ENCODE measurements at places on chromosomes 5 and 9.
A peak's percentile ranks its signal among the peaks of the same experiment; 100 is the strongest.

- DNase-seq: no peak
These were observed 12.5 kb downstream of the ST8SIA4 start for GRCh38 chr5:100890461-100891008.

- DNase-seq: no peak
These were observed 56.3 kb downstream of the GPR21 start for GRCh38 chr9:123089790-123090189.

GRCh38 chr9:14258156-14258555 lies 55.8 kb downstream of the NFIB start:
- DNase-seq: no peak

- no peak for DNase-seq
These were observed 51.5 kb upstream of the NR3C1 start for GRCh38 chr5:143454936-143455516.

- no peak for DNase-seq
These were observed 36.9 kb upstream of the ACO1 start for GRCh38 chr9:32347571-32347970.

GRCh38 chr9:33659921-33660320 lies 135.4 kb upstream of the PRSS3 start:
- DNase-seq: no peak

DNA sequence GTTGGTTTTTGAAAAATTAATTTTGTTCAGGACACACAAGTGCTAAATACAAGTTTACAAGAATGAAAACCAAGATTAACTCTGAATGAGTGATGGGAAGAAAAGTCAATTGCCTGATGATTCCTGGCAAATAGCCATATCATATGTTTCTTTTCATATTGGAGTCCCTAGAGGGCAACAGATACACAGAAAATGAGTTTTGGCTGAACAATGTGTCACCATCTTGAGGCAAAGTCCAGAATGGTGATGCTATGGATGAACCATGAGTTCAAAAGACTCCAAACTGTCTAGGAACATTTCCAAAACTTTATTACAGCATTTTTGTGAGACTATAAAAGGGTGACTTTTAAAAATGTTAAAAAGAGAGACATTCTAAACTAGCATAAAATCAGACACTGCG lies 382.9 kb downstream of the TMEM161B start:
- DNase-seq: no peak

GRCh38 chr5:68191083-68191791 lies 24.3 kb upstream of the PIK3R1 start:
- no peak for DNase-seq

DNA sequence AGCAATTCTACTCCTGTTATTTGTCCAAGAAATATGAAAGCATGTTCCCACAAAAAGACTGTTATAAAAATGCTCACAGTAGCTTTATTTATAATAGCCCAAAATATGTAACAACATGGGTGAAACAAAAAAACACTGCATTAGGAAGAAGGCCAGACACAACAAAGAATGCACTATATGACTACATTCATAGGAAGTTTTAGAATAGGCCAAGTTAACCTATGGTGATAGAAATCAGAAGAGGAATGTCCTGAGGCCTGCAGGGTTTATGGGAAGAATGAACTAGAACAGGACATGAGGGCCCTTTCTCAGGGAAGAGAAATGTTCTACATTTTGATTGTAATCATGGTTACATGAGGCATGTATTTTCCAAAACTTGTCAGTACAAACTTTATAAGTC lies 24.7 kb upstream of the TAS2R1 start:
- DNase-seq: no peak

- DNase-seq: no peak
These were observed 254.0 kb downstream of the DMAC1 start for GRCh38 chr9:7545371-7546165.

- no peak for DNase-seq
These were observed 6.9 kb downstream of the SLC31A1 start for GRCh38 chr9:113228130-113228665.

GRCh38 chr9:97975376-97975775 lies 7.8 kb upstream of the ANP32B start:
- no peak for DNase-seq

GRCh38 chr9:130288926-130289690 lies 23.5 kb downstream of the HMCN2 start:
- no peak for DNase-seq

DNA sequence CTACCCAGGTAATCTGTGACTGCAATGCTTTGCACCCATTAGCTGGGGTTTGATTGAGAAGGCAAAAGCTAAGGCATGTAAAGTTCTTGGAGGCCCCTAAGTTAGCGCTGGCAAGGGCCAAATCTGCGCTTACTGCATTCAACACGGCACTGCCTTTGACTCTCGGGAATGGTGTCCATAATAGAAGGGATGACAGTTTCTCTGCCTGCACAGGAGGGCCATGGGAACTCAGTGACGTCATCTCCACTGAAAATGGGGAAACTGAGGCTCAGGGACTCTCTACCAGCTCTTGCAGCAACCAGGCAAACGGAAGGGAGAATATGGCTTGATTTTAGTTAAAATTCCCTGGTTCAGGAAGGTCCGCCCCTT lies 487 bp downstream of the SPATA24 start:
- DNase-seq: no peak

DNA sequence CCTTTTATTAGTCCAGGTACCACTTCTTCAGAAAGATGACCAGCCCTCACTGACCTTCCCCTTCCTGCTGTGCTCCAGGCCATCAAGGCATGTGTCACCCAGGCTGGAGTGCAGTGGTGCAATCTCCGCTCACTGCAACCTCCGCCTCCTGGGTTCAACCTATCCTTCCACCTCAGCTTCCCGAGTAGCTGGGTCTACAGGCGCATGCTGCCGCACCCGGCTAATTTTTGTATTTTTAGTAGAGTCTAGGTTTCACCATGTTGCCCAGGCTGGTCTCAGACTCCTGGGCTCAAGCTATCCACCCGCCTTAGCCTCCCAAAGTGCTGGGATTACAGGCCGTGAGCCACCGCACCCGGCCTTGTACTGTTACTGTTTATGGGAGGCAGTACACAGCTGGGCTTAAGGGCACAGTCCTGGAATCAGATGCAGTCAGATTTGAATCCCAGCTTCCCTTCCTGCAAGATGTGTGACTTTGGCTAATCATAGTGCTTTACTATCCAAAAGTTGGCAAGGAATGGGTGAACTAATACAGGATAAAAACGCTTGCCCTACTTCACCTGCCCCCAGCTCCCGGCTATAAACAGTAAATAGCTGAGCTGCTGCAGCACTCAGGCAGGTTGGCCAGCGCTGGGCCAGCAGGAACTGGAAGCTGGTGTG lies 483 bp upstream of the EIF4EBP3 start:
- DNase-seq: no peak

GRCh38 chr5:55303238-55303690 lies 4.2 kb downstream of the DHX29 start:
- peak; percentile 27 for DNase-seq

DNA sequence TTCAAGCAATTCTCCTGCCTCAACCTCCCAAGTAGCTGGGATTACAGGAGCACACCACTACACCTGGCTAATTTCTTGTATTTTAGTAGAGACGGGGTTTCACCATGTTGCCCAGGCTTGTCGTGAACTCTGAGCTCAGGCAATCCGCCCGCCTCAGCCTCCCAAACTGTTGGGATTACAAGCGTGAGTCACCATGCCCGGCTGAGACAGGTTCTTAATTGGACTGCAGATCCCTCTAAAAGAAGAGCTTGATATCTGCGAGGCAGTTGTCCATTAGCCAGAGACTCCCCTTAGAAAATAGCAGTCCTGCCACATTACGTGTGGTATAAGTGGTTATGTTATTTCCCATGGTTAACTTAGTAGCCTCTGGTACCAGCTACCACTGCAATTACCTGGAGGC lies 46.6 kb upstream of the NPR3 start:
- DNase-seq: no peak

DNA sequence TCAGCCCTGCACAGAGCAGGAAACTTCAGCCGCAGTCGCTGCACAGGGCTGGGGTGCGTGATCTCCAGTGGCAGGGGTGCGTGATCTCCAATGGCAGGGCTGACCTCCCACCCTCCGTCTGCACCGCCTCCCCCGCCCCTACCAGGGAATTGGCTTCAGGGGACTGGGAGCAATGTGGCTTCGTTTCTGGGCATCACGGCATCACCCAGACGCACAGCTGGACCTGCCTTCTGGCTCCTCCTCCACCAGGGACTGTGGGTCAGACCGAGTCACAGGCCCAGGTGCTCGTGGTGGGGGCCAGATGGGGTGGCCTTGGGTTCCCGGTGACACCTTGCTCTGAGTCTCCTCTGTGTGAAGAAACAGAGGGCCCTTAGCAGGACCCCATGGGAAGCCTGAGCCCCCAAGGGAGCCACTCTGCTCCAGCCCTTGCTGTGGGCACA lies 51.1 kb downstream of the AHRR start:
- DNase-seq: no peak

GRCh38 chr9:82651474-82651873 lies 411.5 kb downstream of the RASEF start:
- DNase-seq: no peak

- DNase-seq: no peak
These were observed 308.2 kb downstream of the ARL15 start for GRCh38 chr5:54001976-54002775.

DNA sequence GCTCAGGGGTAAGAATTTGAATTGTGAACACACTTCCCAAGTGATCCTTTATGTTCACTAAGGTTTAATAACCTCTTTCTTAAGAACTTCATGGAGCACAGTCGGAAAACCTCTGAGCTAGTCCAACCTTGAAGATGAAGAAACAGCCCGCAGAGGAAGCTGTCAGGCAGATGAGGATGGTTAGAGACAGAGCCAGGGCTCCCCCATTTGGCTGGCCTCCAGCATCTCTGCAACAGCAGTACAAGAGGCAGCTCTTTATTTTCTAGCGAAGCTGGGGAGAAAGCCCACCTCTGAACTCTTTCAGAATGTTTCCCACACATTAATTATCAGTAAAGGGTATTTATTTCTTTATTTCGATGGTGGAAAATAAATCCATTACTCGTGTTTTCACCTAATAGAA lies 350.8 kb downstream of the DMRT2 start:
- DNase-seq: no peak

DNA sequence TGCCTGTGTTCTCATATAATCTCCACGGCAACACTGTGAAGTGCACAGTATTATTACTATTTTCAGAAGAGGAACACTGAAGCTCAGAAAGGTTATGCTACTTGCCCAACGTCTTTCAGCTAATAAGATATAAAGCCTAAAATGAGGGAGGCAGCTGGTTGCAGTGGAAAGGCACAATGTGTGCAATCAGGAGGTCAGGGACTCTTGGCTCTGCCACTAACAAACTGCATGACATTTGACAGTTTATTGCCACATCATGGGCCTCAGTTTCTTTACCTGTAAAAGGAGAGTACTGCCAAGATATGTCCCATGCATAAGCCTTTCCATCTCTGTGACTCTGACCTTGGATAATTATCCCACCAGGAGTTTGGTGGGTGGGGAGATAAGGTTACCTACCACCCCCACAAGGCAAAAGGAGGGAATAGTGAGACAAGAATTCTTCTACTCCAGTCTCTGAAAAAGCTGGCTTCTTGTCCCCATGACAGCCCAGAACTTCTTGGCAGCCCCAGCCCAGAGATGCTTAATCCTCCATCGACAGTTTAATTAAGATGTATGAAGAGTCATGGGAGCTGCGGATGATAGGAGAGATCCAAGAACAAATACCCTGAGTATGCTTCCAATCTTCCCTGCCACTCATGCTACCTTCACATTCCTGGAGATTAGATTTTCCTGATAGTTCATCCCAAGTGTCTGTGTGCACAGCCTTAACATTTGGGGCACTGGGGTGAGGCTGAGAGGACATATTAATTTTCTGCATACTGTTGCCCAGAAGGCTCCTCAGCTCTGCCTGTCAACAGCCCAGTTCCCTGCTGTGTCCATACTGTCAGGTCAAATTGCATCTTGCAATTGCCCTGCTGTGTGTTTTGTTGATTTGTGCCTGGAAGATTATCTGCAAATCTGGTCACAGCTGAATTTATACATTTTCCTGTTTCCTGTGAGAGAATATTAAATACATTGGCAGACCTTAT lies 271.2 kb downstream of the FAM114A2 start:
- no peak for DNase-seq

- DNase-seq: no peak
These were observed 666.6 kb downstream of the SEMA5A start for GRCh38 chr5:8879248-8879647.

- no peak for DNase-seq
These were observed 121.8 kb downstream of the XRCC4 start for GRCh38 chr5:83199126-83199525.

DNA sequence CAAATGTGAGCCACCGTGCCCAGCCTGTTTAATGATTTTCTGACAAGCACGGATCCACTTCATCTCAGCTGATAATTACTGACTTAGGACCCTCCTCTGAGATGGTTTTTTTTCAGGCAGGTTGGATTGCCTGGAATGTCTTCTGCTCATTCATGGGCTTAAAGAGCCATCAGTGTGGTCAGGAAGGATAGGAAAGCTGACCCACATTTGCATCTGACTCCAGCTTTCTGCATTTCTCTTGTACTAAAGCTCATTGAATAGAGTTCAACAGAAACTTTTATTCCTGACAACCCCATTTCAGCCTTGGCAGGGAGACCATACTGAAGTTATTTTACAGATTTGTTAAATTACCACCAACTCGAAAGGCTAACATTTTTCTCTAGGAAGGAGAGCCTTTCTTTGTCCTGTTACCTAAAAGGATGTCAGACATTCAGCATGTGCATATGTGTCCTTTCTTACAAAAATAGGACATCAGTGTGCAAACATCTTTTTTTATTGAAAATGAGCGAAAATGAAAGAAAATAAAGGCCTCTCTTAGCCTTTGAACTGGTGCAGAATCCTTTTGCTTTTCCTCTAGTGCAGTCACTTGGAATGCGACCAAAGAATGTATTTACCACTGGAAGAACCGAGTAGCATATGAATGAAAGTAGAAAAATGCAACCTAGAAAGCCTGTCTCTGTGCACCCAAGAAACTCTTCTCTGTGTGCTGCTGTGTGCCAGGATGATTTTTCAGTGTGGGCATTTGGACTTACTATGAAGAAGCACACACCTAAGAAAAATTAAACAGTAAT lies 26.6 kb downstream of the ADCY2 start:
- no peak for DNase-seq

DNA sequence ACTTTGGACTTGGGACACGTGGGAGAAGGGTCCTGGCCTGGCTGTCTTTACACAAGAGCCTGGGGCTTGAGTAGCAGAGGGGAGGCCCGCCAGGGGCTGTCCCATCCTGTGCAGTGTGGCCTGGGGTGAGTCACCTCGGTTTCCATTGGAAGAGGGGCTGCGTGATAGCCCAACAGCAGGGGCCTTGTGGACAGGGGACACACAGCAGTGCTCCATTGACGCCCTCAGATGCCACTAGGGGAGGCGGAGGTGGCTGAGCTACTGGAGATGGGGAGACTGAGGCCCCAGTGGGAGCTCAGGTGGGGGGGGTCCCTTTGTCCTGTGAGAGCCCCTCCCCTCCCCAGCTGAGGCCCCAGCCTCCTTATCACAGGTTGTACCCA lies 50.0 kb upstream of the RNU6ATAC start:
- DNase-seq: no peak

DNA sequence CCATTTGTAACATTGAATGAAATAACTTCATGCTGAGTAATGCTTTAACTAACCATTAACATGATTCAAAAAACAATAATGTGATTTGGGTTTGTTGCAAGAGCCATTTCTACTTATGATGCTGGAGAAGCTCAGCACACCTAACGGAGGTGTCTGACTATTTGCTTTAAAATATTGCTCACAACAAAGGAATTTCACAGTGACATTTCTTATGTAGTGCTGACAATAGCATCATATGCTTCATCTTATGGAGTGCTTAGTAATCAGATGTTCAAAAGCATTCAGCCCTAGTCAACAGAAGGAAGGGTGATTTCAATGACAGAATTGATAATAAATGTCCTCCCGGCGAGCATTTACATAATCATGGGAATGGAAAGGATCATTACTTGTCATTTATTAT lies 1003.3 kb upstream of the COX7C start:
- DNase-seq: no peak

- no peak for DNase-seq
These were observed 132.8 kb upstream of the MPDZ start for GRCh38 chr9:13412331-13412730.

Measured in CD4-positive, alpha-beta T cell (primary cell).